AG08395 (cell line): ENCODE measurements at places on chromosomes 4 and X.
A peak's percentile ranks its signal among the peaks of the same experiment; 100 is the strongest.

DNA sequence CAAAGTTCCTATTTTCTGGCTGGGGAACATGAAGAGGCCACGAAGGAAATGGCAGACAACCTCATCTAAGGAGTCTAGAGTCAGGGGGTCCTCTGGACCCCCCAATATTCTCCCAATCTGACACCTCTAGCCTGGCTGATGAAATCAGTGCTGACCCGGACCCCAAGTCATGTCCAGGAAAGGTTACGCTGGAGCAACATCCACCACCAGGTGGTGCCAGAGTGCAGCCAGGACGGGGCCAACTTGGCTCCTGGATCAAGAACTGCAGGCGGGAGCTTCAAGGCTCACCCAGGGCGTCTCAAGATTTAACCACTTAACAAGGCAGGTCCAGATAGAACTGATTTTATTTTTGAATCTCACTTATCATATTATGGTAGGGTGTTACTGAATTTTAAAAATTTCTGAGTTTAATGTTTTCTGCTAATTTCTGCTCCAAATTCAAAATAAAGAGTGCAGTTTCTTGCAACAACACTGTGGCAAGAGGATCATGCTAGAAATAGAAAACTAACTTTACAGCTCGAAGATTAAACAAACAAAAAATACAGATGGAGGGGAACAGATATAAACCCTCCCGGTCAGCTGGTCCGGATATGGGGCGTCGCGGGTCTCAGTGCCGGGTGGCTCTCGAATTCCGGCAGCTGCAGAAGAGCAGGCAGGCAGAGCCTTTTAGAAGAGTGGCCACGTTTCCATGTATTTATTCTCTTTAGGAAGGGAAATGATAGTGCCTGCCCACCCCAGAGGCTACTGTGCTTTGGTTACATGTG, 135.5 kb downstream of the AFAP1 start:
- DNase-seq, result peak; percentile 81

DNA sequence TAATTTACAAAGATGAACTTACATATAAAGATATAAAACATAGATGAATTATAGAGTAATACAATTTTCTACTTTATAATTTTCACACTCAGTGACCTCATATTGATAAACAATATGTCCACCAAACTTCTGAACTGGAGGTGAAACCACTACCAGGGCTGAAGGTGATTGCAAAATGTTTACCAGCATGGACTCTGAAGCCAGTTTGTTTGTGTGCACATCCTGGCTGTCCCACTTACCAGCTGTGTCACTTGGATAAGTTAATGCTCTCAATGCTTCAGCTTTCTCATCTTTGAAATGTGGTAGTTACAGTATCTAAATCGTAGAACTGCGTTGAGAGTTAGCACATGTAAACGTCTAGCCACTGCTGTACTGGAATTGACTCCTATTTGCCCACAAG, 392.6 kb downstream of the HNRNPD start:
- no peak for DNase-seq

DNA sequence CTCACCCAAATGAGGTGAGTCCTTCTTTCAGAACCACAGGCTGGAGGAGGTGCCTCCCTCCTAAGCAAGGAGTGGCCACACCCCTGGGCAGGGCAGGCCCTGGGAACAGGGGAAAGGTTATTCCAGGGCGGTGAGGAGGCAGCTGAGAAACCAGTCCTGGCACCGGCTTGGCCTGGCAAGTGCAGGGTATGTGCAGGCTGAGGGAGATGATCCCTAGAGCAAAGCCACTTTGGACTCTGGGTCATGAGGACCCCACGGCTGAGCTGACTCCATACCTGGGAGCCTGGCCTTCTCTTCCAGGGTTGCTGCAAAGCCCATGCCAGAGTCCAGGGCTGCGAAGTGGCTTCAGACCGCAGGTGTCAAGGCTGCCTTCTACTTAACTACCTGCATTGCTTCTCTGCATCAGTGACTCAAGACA, 49.5 kb upstream of the HELT start:
- DNase-seq, result no peak

DNA sequence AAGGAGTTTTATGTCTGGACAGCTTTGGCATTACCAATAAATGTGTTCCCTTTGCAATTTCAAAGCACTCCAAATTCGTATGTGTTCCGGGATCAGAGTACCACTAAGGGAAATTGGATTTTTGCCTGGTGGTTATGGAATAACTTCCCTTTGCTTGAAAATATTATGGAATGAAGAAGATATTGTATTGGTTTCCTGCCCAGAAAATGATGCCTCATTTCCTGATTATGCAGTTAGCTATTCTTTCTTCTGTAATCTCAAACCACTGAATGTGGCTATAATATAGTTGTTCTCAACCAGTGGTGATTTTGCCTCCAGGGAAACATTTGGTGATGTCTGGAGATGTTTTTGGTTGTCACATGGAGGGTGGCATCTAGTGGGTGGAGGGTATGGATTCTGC, 142.9 kb downstream of the PCDH7 start:
- DNase-seq, result no peak

GRCh38 chrX:119503484-119503861, 35.2 kb downstream of the SLC25A5 start:
- DNase-seq, result peak; percentile 89

DNA sequence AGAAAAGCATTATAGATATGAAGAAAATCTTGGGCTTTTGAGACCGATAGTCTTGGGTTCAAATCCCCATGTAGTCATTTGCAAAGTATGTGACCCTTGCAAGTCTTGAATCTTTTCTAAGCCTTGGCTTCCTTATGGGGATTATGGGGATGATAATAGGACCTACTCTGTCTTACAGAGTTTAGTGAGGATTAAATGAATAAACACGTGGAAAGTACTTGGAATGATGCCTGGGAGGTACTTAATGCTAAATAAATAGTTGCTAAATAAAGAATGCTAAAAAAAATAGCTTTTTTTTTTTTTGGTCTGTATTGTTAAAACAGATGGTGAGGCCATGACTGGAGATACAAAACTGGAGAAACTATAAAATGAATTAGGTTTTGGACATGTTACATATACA, 292.7 kb downstream of the GPAT3 start:
- no peak for DNase-seq

DNA sequence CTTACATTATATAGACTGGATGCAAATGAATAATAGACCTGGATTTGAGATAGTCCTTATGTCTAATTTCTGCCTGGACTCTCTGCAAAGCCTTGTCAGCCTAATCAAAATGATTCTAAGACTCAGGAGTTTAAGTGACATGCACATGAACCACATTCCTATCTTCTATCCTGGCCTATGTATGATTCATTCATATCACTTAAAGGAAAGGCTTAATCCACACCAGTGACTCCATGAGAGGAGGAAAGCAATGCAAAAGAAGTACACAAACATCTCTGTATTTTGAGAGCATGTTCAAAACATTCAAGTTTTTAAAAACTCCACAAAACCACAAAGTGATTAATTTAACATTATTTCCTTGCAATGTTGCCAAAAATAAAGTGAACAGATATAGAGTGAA, 14.6 kb downstream of the AMOT start:
- peak; percentile 29 for DNase-seq

GRCh38 chr4:147037069-147037468, 91.4 kb upstream of the TTC29 start:
- no peak for DNase-seq
